Activated naive CD4-positive, alpha-beta T cell treated with anti-CD3 and anti-CD28 coated beads, Interleukin-2, amount 50 U/mL, for 72 hours (primary cell): ENCODE measurements at places on chromosomes 12 and 14.
A peak's percentile ranks its signal among the peaks of the same experiment; 100 is the strongest.

DNA sequence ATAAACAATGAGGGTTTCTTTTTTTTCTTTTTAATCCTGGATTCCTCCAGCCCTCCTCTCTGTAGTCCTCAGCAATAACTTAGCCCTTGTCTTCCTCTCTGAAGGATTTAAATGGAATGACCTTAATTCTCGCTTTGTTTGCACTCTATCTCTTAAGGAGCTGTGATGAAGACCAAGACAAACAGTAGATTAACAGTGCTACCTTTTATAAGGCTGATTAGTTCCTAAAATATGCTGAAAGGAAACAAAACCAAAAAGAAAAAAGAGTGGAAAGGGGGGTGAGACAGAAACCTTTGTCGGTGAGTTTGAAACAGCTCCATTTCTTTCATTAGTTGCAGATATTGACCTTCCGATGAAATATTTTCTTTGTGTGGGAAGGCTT, 38.7 kb upstream of the PTCSC3 start:
- DNase-seq: no peak

- no peak for DNase-seq
Measured at GRCh38 chr12:105769486-105769885, 369.3 kb downstream of the NUAK1 start.

DNA sequence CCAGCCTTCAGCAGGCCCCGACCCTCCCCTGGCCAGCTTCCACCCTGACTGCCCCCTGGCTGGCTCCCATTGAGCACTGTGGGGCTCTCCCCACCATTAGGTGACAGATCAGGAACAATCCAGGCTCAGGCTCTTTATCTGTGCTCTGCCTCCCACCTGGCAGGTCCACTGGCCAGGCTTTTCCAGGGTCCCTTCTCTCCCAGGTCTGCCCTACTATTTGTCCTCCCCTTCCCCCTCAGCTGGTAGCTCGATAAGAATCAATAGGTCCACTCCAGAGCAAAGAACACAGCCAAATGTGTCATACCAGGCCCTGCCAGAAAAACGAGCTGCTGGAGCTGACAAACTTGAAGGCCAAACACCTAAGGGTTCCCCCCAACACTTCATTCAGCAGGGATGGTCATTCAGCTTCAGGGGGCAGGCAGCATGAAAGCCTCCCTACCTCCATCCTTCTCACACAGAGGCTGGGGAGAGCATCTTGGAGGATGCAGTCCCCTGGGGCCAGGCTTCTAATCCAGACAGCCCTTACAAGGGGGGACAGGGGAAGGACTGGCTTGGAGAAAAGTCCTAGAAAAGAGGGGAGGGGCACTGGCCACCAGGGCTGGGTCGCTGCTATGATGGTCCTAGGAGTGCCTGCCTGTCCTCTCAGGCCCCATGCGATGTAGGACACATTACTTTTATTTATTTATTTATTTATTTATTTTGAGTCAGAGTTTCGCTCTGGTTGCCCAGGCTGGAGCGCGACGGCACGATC, 1.9 kb upstream of the KRT18 start:
- no peak for DNase-seq

- DNase-seq: no peak
Measured at GRCh38 chr14:81172881-81173280, 47.9 kb downstream of the GTF2A1 start.

- DNase-seq: no peak
Measured at GRCh38 chr12:121376754-121377697, 22.9 kb upstream of the RNF34 start.

GRCh38 chr12:49705479-49706134, 1.6 kb downstream of the FMNL3 start:
- peak; percentile 65 for DNase-seq

GRCh38 chr14:44988694-44989093, 26.7 kb downstream of the TOGARAM1 start:
- no peak for DNase-seq

GRCh38 chr12:23880988-23881387, 68.5 kb downstream of the SOX5 start:
- DNase-seq: no peak

DNA sequence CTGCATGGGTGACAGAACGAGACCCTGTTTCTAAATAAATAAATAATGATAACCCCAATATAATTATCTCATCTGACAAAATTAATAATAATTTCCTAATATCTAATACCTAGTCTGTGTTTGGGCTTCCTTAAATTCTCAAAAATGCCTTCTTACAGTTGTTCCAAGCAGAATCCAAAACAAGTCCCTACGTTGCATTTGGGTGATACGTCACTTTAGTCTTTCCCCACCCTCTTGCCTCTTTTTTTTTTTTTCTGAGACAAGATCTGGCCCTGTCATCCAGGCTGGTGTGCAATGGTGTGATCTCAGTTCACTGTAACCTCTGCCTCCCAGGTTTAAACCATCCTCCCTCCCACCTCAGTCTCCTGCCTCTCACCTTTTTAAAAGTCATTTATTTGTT, 26.7 kb downstream of the VEZT start:
- no peak for DNase-seq

GRCh38 chr12:121810833-121811433, 7.1 kb downstream of the SETD1B start:
- no peak for DNase-seq

DNA sequence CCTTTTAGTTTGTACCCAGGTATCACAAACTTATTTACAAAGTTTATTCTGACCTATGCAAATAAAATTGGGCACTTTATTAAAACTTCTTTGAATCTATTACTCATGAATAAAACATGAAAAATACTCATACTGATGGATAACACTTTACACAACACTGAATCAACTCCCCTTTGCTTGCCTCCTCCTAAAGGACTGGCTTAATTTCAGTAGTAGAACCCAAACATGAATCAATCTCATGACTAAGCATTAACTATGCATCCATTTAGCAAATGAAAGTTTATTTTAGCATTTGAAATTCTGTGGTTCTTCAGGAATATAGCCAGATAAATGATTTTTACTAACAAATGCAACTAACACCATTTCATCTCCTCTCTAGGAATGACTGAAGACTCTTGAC, 32.4 kb downstream of the DENND5B start:
- DNase-seq: no peak

- DNase-seq: no peak
Measured at GRCh38 chr14:52303236-52303635, 10.9 kb upstream of the PTGER2 start.

GRCh38 chr14:64779472-64779871, 75.2 kb downstream of the PLEKHG3 start:
- no peak for DNase-seq

DNA sequence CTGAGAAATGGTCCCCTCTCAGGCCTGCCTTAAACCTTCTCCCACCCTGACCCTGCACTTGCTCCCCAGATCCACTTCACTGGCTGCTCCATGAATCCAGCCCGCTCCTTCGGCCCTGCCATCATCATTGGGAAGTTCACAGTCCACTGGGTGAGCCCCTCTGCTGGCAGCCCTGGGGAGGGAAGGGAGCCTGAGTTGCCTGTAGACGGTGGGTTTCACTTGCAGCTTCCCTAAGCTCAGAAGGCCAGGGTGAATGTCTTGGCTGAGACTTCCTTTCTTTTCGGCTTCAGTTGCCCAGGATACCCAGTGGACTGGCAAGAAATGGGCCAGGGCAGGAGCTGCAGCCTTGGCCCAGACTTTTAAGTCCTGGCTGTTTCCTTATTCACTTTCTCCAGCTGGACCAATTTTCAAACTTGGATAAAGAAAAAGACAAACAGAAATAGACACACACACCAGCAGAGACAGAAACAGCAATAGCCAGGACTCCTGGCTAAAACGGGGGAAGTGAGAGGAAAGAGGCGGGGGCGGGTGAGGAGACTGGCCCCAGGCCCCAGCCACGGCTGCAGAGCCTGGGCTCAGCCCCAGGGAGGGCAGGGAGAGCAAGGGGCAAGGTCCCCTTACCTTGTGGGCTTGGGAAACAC, 2.0 kb downstream of the AQP6 start:
- DNase-seq: no peak

GRCh38 chr12:88448337-88448915, 131.8 kb downstream of the KITLG start:
- DNase-seq: no peak

DNA sequence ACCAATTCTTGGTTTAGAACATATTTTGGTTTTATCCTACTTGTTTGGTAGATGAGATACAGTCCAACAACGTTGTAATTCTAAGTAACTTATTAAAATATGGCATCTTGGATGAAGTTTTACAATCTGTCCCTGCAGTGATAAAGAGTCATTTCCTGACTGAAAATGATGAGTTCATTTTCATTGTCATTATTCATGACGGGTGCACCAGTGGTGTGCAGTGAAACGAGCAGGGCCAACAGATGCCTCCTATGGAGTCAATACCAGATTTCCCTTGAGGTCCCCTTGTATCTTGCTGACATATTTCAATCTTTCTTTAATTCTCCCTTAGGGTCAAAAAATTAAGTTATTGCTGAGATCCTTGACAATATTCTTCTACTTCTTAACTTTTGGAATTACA, 438.5 kb downstream of the LRIG3 start:
- DNase-seq: no peak

- DNase-seq: no peak
Measured at GRCh38 chr12:132282950-132283771, 46.2 kb downstream of the GALNT9 start.

DNA sequence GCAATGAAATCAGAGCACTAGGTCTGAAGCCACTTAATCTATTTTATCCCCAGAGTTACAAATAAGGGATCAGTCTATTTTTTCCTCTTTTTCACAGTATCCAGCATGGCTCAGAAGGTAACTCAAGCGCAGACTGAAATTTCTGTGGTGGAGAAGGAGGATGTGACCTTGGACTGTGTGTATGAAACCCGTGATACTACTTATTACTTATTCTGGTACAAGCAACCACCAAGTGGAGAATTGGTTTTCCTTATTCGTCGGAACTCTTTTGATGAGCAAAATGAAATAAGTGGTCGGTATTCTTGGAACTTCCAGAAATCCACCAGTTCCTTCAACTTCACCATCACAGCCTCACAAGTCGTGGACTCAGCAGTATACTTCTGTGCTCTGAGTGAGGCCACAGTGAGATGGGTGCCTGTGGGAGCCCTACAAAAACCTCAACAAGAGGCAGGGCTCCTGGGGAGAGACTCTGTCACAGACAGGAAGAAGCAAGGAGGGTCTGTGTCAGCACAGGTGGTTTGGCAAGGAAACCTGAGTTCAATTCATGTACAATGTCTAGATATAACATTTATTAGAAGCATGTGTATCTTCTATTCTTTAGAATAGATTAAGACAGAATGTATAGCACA, 334.3 kb upstream of the OR4E1 start:
- no peak for DNase-seq

DNA sequence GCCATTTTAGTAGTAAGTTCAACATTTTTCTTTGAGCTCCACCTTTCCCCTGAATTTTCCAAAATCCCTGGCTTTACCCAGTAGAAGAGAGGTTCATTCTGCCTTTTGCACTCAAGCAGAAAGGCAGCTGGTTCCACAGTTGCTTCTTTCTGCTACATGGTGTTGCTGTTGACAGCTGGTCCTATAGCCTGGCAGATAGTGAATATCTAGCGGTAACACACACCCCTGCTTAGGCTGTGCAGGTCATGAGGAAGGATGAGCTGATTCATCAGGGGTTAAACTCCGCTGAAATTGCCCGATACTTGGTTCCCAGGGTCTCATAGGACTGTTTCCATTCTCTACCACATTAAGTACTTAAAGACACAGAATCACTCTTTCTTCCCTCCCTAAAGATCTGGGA, 62.4 kb downstream of the PUS7L start:
- DNase-seq: no peak

- DNase-seq: no peak
Measured at GRCh38 chr12:3117144-3117581, 40.0 kb downstream of the TSPAN9 start.

GRCh38 chr14:29853272-29853671, 74.4 kb downstream of the PRKD1 start:
- no peak for DNase-seq

GRCh38 chr12:25929142-25929541, 29.3 kb upstream of the RASSF8 start:
- DNase-seq: no peak

DNA sequence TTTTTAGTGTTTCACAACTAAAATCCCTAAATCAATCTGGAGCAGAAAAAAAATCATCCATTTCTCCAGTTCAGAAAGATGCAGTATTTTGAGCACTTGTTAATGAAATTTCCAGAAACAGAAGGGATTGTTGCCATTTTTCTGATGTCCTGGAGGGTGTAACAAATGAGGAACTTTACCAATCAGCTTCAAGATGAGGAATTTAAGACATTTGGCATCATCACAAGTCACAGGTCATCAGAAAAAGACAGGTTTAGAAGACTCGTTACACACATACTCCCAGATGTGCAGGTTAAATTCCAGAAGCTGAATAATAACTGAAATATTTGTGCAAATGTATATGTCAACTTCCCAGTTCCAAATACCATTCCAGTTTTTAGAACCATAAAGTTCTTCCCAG, 482 bp upstream of the PSMC1 start:
- no peak for DNase-seq

DNA sequence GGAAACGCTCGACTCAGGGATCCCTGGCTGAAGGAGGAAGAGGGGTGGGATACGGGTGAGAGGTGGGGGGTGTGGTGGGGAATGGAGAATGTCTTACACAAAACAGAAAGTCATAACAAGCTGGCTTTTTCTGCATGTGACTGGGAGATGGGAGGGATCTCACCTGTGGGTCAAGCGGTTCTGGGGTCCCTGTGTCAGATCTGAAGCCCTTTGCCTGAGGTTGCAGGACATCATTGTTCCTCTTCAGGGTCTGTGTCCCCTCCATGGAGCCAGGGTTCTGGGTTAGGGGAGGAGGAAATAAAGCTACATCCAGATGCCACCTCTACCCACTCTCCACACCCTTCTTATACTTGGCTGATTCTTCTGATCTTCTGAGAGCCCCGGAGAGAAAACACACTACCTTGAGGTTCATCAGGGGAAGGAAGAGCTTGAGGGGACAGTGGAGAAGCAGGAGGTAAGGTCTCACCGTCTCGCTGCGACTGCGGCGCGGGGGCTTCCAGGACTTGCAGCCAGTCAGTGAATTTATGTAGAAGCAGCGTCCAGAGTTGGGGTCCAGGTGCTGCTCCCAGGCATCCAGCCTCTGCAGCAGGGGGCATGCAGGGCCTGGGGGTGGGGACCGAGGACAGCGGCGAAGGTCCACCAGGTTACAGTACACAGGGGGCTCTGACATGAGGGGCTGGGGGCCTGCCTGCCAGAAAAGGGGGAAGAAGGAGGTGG, 2.5 kb downstream of the ARHGAP9 start:
- DNase-seq: no peak

DNA sequence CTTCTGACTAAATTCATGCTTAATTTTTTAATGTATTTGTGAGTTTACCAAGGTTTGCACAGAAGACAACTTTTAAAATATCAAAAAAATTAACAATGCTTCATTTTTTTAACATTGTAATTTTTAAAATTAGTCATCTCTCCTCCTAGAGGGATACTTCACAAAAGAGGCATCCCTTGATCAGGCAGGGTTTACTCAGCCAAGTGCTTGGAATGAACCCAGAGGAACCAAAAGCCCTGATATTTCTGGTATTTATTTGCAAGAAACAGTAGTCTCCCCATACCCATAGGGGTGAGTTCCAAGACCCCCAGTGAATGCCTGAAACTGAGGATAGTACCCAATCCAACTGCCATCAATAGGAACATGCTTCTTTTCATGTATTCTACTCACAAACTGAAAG, 52.5 kb downstream of the GARIN6 start:
- DNase-seq: no peak
